Activated T-helper 1 cell treated with anti-CD3 and anti-CD28 coated beads, Interleukin-12 subunit alpha, Interleukin-12 subunit beta, Interleukin-2, Interleukin-4 antibody, amounts not matched to agents 30 ng/mL and 10 ng/mL and 1 ng/mL, durations not matched to agents 14 hours and 24 hours and 36 hours (primary cell): ENCODE measurements at places on chromosomes 5 and 9.

DNA sequence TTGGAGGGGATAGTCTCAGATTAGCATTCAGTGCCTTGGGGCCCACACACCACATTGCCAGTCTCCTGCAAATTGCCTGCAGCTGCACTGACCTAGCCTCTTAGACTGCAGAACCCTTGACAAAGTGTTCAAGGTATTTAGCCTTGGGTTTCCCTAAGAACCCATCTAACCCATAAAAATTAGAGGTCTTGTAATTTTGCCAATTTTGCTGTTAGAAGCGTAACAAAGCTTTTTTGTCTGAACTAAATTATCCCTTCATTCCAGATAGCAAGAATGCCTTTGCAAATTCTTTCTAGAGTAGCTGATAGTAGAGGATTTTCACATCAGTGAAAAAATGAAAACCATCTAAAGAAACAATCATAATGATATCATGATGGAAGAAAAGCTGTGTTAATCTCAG lies 74.0 kb upstream of the CCNG1 start:
- H3K36me3 ChIP-seq = no peaks in the 10 kb centered on the region
- H3K4me1 ChIP-seq = no peaks in the 10 kb centered on the region
- no peak for DNase-seq
- peaks cover 5% of the 10 kb centered on the region for H3K27me3 ChIP-seq
- H3K27ac ChIP-seq = no peak overlapping the region
- H3K4me3 ChIP-seq = no peak overlapping the region

DNA sequence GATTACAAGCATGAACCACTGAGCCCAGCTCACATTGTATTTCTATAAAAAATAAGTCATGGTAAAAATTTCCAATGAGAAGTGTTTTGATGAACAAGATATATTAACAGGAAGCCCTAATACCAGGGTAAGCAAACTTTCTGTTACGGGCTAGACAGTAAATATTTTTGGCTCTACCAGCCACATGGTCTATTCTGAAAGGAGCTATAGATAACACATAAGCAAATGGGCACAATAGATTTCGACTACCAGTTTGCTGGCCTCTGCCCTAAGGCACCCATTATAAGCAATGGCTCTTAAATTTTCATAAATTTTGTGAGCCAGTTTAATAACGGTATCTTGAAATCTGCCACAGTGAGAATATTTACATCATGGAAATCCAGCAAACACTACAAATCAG lies 8.1 kb downstream of the UBQLN1 start:
- H3K36me3 ChIP-seq = peaks cover 7% of the 10 kb centered on the region
- H3K27me3 ChIP-seq = no peaks in the 10 kb centered on the region
- peaks cover 55% of the 10 kb centered on the region for H3K4me1 ChIP-seq
- H3K4me3 ChIP-seq = peak overlapping the region; percentile 22

DNA sequence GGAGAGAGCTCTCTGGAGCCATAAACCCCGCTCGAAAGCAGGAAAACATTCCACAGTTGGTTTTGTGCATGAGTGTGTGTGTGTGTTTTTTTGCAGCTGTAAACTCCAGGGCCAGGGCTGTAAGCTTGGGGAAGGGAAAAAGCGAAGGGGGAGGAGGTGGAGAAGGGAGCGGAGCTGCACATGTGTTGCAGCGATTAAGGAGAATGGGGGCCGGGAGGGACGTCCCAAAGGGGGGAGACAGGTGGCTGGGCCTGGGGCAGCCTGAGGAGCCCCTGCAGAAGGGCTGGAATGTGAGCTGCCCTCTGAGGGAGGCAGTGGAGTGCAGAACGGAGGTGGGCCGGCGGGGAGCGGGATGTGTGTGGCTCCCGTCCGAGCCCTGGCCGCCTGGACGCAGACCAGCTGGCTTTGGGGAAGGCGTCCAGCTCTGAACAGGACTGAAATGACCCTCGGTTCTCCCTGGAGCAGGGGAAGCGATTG lies 2.7 kb upstream of the MYMK start:
- H3K36me3 ChIP-seq = no peaks in the 10 kb centered on the region
- H3K27ac ChIP-seq = no peak overlapping the region
- H3K4me1 ChIP-seq = no peaks in the 10 kb centered on the region
- peaks cover 2% of the 10 kb centered on the region for H3K27me3 ChIP-seq
- H3K4me3 ChIP-seq = no peak overlapping the region
- no peak for DNase-seq

- no peaks in the 10 kb centered on the region for H3K27me3 ChIP-seq
- H3K4me1 ChIP-seq = no peaks in the 10 kb centered on the region
- no peaks in the 10 kb centered on the region for H3K36me3 ChIP-seq
Measured at GRCh38 chr5:118236108-118236849, 752.1 kb downstream of the DTWD2 start.

DNA sequence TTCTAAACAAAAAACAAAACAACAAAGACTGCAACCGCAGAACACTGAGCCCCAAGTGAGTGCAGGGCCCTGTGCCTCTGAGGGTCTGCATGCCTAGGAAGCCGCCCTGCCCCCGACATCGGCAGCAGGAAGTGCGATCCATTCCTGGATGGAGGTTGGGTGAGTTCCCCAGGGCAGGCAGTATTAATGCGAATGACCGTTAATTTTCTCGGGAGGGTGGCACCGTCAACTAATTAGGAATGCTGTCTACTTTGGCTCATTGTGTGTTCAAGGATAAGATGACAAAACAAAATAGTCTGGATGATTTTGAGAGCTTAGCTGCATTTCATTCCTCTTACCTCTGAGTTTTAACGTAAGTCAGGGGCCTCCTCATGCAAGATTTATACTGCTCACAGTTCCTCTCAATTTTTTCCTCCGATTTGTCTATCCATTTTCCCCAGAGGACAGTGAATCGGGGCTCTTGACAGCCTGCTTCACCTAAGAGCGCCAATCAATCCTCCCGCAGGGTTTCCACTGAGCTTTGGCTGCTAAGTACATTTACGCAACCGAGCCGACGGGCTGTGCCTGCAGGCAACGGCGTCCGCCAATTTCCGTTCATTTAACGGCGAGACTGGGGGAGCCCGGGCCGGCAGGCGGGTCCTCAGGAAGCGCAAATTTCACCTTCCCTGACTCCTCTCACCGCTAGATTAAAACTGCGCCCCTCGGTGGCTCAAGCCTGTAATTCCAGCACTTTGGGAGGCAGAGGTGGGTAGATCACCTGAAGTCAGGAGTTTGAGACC lies 2.9 kb upstream of the NXNL2 start:
- no peaks in the 10 kb centered on the region for H3K36me3 ChIP-seq
- DNase-seq = no peak
- H3K4me3 ChIP-seq = no peak overlapping the region
- peaks cover 13% of the 10 kb centered on the region for H3K4me1 ChIP-seq
- no peak overlapping the region for H3K27ac ChIP-seq
- peaks cover 46% of the 10 kb centered on the region for H3K27me3 ChIP-seq

DNA sequence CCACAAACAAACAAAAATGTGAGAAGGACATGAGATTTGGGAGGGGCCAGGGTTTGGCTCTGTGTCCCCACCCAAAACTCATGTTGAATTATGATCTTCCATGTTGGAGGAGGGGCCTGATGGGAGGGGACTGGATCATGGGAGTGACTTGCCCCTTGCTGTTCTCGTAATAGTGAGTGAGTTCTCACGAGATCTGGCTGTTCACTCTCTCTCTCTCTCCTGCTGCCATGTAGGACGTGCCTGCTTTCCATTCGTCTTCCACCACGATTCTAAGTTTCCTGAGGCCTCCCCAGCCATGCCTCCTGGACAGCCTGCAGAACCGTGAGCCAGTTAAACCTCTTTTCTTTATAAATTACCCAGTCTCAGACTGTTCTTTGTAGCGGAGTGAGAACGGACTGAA lies 118.7 kb downstream of the RXRA start:
- no peak overlapping the region for H3K27ac ChIP-seq
- H3K4me1 ChIP-seq = no peaks in the 10 kb centered on the region
- no peaks in the 10 kb centered on the region for H3K36me3 ChIP-seq
- H3K4me3 ChIP-seq = no peak overlapping the region
- no peak for DNase-seq

- no peak for DNase-seq
- H3K27me3 ChIP-seq = no peaks in the 10 kb centered on the region
- H3K4me1 ChIP-seq = no peaks in the 10 kb centered on the region
- H3K36me3 ChIP-seq = no peaks in the 10 kb centered on the region
- no peak overlapping the region for H3K4me3 ChIP-seq
- H3K27ac ChIP-seq = no peak overlapping the region
Measured at GRCh38 chr5:125974679-125975078, 448.5 kb upstream of the GRAMD2B start.

DNA sequence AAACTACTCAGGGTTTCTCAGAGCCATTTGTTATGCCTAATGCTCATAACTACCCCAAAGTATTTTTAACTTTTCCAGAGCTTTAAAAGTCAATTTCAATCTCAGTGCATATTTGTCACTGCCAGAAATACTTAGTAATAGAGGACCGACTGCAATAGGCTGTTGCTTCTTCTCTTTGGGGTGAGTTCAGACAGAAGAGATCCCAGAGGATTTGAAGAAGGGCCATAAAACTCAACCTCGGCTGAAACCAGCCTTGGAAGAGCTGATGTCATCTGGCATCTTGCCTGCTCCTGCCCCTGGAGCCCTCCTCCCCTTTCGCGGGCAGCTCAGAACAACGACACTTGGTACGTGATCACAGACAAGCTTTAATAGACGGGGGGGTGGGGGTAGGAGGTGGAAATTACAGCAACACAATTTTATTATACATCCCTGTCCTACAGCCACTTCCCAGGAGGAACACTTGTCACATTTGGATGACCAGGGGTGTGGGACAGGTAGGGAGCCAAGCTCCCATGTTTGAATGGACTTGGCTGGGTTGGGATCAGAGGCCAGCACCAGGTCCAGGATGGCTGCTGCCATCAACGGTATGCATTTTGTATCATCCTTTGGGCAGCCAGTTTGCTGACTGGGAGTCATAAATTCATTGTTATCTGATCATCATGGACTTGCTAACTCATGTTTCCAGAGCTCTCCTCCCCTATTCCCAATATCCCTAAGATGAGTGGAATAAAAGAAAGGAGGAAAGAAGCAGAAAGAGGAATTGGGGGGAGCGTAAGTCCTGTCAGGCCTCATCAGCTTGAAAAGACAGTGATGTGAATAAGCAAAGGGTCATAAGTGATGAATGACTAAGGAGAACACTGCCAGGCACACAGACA lies 186.6 kb upstream of the PANK3 start:
- DNase-seq = no peak
- H3K27me3 ChIP-seq = no peaks in the 10 kb centered on the region
- no peak overlapping the region for H3K27ac ChIP-seq
- H3K36me3 ChIP-seq = no peaks in the 10 kb centered on the region
- no peak overlapping the region for H3K4me3 ChIP-seq

DNA sequence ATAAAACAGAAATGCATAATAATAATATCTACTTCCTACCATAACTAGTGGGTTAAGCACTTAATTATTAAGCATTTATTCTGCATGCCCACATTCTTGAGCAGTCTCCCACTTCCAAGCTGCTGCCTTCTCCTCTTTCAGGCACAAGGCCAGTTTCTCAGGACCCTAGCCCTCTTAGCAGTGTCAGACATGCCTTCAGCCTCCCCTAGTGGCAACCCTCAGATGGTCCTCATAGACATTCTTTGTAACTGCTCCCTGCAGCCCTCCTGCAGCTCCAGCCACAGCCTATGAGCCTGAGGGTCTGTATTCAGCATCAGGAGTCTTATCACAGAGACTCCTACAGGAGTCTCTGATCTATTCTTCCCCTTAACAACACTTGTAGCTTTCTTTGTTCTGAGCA lies 3.9 kb downstream of the IL9 start:
- no peak overlapping the region for H3K4me3 ChIP-seq
- H3K27ac ChIP-seq = no peak overlapping the region
- H3K36me3 ChIP-seq = no peaks in the 10 kb centered on the region
- H3K4me1 ChIP-seq = peaks cover 14% of the 10 kb centered on the region
- no peak for DNase-seq

DNA sequence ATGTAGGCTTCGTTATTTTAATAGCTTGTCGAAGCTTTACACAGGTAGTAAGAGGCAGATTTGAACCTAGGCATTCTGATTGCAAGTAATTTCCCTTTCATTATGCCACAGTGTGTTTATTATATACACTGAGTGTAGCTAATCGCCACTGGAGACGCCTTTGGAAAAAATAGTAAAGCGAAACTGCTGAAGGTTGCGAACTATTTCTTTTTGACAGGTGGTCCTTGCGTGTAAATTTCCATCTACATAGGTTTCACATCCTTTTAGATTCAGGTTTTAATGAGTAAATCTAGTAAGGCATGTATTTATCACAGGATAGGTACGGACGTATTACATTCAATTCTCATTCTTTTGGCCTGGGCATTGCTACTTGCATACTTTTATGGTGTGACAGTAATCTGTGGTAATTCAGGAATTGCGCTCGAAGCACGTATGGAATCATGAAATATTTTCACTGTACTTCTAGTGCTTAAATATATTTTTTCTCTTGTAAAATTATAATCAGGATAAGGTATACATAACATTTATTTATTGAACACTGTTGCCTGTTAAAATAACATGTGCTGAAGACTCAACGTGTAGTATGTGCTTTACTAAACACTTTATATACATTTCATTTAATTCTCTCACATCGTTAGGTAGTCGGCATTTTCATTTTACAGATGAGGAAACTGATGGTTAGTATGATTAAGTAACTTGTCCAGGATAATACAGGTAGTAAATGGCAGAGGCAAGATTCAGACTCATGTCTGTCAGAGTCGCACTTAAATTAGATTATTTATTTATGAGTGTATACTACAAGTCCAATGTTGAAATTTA lies 1.8 kb downstream of the MARCHF6 start:
- peak overlapping the region; percentile 100 for H3K27ac ChIP-seq
- no peak for DNase-seq
- H3K27me3 ChIP-seq = no peaks in the 10 kb centered on the region
- H3K36me3 ChIP-seq = peaks cover 6% of the 10 kb centered on the region
- H3K4me3 ChIP-seq = peak overlapping the region; percentile 100

DNA sequence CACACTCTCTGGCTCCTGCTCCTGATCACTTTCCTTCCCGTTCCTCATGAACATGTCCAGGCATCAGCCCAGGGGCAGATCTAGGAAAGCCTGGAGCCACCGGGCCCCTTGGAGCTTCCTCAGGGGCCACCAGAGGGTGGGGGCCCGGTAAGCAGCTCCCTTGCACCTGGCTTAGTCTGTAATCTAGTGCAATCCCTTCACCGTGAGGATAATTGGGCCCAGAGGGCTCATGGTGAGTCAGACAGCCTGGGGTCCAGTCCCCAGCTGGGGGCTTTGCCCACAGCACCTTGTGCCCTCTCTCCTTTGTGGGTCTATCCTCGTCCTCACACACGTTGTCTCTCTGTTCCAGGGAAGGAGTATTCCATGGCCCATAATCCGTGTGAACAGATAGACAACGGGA lies 10.4 kb upstream of the ALDH1B1 start:
- H3K4me1 ChIP-seq = no peaks in the 10 kb centered on the region
- H3K27me3 ChIP-seq = peaks cover 1% of the 10 kb centered on the region
- no peak overlapping the region for H3K4me3 ChIP-seq
- H3K36me3 ChIP-seq = no peaks in the 10 kb centered on the region
- H3K27ac ChIP-seq = no peak overlapping the region

- H3K4me3 ChIP-seq = no peak overlapping the region
- H3K27me3 ChIP-seq = peaks cover 9% of the 10 kb centered on the region
- H3K4me1 ChIP-seq = no peaks in the 10 kb centered on the region
- DNase-seq = no peak
Measured at GRCh38 chr5:172749881-172750633, 20.9 kb downstream of the DUSP1 start.

GRCh38 chr9:14213504-14213903 lies 100.4 kb downstream of the NFIB start:
- H3K4me1 ChIP-seq = no peaks in the 10 kb centered on the region
- no peak for DNase-seq
- H3K27ac ChIP-seq = no peak overlapping the region
- H3K27me3 ChIP-seq = no peaks in the 10 kb centered on the region
- H3K4me3 ChIP-seq = no peak overlapping the region
- H3K36me3 ChIP-seq = no peaks in the 10 kb centered on the region

- H3K27ac ChIP-seq = peak within 1 kb of the TSS; percentile 85
- H3K27me3 ChIP-seq = no peaks in the 10 kb centered on the region
- peaks cover 62% of the 10 kb centered on the region for H3K4me1 ChIP-seq
- peak; percentile 84 for DNase-seq
- peak within 1 kb of the TSS; percentile 92 for H3K4me3 ChIP-seq
- H3K36me3 ChIP-seq = peaks cover 16% of the 10 kb centered on the region
Measured at GRCh38 chr9:131739959-131740648, at the start of gene RAPGEF1. Gene RAPGEF1, minus strand, starts transcription at chr9:131740076. Its CDS starts 246 bp downstream, at chr9:131739830.
